ENCODE measurements at places on chromosomes 11 and 22. TPM values are rescaled to one million over a fixed set of nuclear protein-coding genes. Genes with fewer than 3 reads are reported as not detected.

DNA sequence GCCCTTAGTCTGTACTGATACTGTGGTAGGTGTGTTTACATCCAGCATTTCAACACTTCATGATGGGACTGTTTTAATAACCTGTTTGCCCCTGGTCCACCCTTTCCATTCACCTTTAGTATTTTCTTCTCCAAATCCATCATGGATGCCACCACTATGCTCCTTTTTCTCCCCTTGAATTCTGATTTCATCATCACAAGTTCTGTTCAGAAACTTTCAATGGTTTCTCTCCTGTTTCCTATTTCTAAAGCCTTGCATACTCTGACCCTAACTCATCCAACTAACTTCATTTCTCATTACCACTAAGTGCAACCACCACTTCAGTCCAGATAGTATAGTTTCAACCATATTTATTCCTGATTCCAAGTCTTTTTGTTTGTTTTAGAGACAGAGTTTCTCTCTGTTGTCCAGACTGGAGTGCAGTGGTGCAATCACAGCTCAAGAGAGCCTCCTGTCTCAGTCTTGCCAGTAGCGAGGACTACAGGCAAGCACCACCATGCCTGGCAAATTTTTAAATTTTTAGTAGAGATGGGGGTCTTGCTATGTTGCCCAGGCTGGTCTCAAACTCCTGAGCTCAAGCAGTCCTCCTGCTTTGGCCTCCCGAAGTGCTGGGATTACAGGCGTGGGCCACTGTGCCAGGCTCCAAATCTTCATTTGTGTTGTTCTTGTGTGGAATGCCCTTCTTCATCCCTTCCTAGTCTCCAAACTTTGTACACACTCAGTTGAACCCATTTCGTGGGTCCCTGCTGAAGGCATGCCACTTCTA is 1.2 kb upstream of the LIN7C start:
- DNase-seq = no peak

- no peak for DNase-seq
These were observed 11.8 kb downstream of the C11orf87 start for GRCh38 chr11:109433753-109434256.

- DNase-seq = no peak
These were observed 244.1 kb downstream of the KIRREL3 start for GRCh38 chr11:126756421-126756820.

DNA sequence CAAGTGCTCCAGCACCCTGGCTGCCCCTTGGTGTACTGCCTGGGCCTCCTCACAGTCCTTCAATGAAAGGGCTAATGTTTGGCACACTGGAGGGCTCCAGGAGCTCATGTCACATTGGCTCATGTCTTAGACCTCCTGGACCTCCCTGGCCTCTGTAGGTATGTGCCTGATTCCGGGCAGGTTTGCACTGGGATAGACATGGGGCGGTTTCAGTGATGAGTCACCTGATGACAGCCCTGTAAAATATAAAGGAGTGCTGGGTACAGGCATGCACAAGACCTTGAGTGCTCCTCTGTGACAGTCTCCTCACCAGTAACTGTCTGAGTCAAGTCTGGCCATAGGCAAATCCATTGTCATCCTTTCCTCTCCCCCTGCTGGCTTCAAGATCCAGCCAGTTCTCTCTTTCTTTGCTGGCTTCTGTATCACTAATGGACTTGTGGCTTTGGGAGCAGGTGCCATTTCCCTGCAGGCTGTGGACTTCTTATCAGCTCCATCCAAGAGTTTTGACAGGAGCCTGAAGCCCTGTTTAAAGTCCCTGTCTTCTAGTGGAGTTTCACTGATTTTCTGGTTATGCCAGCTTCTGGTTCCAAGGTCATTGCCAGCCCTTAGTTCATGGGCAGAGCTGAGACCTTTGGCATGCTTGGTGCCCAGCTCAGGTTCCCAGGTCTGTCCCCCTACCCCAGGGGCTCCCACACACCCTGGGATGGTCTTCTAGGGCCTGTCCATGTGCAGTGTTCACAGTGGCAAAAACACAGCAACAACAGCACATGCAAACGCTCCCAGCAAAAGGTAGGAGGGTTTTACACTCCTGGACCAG is 22.7 kb upstream of the P2RY2 start:
- DNase-seq = no peak

DNA sequence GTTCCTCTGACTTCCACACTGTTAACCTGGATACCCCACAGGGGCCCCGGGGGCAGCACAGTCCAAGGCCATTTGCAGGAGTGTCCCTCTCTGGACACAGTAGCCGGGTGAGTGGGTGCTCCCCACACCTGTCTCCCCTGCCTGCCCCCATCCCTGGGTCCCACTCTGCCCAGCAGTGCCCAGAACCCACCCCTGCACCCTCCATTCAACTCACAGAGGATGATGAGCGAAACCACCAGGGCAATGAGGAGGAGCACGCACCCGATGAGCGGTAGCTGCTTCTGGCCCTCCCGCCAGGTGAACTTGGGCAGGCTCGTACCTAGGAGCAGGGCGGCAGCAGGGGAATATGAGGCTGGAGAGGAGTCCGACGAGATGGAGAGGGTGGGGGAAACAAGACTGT is 12.2 kb downstream of the TMPRSS13 start:
- no peak for DNase-seq

- no peak for DNase-seq
These were observed 162.4 kb upstream of the SYN3 start for GRCh38 chr22:33220476-33221080.

DNA sequence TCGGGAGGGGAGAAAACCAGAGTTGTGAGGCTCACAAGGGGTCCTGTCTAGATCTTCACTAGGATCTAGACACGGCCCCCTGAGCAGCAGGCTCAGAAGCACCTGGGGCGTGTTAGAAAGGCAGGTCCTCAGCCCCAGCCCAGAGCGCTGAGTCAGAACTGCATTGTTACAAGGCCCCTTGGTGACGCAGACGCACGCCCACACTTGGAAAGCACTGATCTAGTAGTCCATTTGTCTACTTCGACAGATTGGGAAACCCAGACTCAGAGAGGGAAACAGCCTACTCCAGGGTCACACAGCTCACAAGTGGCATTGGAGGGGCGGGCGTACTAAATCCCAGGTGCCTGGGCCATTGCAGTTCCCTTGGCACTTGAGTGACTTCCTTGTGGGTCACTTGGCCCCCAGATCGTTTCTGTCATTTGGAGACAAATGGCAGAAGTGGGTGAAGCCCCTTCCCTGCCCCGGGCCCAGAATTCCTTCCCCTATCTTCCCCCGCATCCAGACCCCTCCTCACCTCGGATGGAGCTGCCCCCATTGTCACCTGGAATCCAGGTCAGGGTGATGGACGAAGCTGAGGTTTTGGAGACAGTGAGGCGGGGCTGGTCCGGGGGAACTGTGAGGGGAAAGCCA is 110.8 kb downstream of the CEP164 start:
- DNase-seq = no peak

DNA sequence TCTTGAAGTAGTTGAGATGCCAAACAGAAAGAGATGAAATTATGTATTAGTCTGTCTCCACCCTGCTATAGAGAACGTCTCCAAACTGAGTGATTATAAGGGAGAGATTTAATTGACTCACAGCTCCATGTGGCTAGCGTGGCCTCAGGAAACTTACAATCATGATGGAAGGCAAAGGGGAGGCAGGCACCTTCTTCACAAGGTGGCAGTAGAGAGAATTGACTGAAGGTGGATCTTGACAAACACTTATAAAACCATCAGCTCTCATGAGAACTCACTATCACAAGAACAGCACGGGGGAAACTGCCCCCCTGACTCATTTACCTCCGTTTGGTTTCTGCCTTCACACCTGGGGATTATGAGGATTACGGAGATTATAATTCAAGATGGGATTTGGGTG is 794.0 kb downstream of the CNTN5 start:
- DNase-seq = no peak

- no peak for DNase-seq
These were observed 111.7 kb upstream of the PGR start for GRCh38 chr11:101241160-101241795.

- peak; percentile 36 for DNase-seq
These were observed at the start of gene RHOD for GRCh38 chr11:67056267-67057204. RHOD (plus strand) TSS chr11:67056847; CDS start chr11:67056903, 56 bp downstream.

GRCh38 chr11:130979386-130979972 is 63.2 kb upstream of the SNX19 start:
- DNase-seq = no peak

TMEM191C gene
- polyA plus RNA-seq = 0.27 TPM

ZNF70 gene
- 3.8 TPM for polyA plus RNA-seq

NPTXR gene
- polyA plus RNA-seq = 5.3 TPM

HORMAD2 gene
- not detected for polyA plus RNA-seq

FIBIN gene
- 29.4 TPM for polyA plus RNA-seq

RGL4 gene
- 0.31 TPM for polyA plus RNA-seq

CASP5 gene
- 0.40 TPM for polyA plus RNA-seq

OR52H1 gene
- polyA plus RNA-seq = 0.07 TPM

UBQLNL gene
- polyA plus RNA-seq = 0.73 TPM

KCNQ1OT1 gene
- 0.43 TPM for polyA plus RNA-seq

ISX gene
- not detected for polyA plus RNA-seq

CDHR5 gene
- 0.07 TPM for polyA plus RNA-seq
